ENCODE measurements at places on chromosomes 7 and 10.

DNA sequence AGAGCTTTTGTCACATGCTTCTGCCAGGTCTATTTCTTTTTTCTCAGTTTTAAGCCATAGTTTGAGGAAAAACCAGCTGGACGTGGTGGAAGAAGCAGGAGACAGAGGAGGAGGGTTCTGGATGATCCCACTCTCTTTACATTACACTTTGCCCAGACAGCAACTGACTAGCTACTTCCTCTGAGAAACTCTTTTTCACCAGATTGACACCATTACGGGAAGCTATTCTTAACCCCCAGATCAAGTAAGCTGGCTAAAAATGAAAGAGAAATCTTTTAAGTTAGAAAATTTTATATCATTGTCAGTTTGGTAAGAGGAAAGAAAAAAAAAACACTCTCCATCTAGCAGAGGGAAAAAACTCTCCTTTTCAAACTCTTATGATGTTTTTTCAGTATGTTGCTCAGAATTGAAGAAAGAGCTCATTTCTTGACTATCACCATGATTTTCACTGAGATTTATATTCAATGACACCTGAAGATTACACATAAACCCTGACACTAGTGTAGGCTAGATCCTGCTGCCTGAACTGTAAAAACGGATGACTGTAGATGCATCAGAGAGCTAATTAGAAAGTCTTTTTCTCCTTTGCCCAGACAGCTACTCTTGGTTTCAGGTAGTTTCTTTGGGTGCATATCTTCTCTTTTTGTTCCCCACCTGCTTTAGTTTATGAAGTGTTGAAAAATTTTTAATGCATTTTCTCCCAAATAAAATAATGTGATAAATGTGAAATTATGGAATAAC, 203.1 kb downstream of the TFEC start:
- DNase-seq: no peak

- DNase-seq: no peak
Observed at GRCh38 chr10:2208106-2208505, 470.8 kb upstream of the ADARB2 start.

- no peak for DNase-seq
Observed at GRCh38 chr7:79091661-79092060, 361.8 kb downstream of the MAGI2 start.

GRCh38 chr7:27387864-27388263, 145.3 kb downstream of the EVX1 start:
- no peak for DNase-seq

GRCh38 chr10:50390302-50390701, 139.0 kb upstream of the ASAH2 start:
- DNase-seq: no peak

DNA sequence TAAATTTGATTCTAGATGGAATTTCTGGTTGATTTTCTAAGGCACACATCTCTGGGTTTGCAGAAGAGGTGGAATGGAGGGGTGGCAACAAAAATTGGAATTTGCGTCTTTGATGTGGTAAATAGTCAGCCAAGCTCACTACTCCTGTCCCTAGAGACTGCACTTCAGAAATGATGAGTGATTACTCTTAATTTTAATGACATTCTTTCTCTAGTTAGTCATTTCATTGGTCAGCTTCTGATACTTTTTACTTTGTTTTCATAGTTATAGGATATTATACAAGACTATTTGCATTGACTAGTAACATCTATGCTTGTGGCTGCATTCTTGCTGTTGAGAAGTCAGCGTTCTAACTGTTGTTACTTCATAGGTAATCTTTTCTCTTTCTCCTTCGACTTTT, 658.3 kb downstream of the SUGCT start:
- DNase-seq: peak; percentile 49

- no peak for DNase-seq
Observed at GRCh38 chr10:113390896-113391295, 162.0 kb upstream of the HABP2 start.

DNA sequence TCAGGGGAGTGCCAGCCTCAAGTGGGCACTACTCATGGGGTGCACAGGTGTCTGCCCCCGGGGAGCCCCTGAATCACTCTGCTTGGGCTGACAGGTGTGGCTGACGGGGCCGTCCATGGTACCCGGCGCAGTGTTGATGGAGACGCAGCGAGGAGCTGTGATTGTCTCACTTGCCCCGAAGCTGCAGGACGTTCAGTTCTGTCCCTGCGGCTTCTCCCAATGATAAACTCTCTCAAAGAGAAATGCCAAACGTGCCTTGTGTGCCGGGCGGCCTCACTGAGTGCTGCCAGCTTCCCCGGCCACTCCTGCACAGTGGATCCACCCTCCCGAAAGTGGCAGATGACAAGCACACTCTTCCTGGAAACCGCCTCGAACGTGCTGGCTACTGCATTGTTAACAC, 203.2 kb downstream of the DNAJB6 start:
- DNase-seq: no peak

GRCh38 chr10:63421591-63421990, 44.2 kb downstream of the JMJD1C start:
- DNase-seq: no peak

DNA sequence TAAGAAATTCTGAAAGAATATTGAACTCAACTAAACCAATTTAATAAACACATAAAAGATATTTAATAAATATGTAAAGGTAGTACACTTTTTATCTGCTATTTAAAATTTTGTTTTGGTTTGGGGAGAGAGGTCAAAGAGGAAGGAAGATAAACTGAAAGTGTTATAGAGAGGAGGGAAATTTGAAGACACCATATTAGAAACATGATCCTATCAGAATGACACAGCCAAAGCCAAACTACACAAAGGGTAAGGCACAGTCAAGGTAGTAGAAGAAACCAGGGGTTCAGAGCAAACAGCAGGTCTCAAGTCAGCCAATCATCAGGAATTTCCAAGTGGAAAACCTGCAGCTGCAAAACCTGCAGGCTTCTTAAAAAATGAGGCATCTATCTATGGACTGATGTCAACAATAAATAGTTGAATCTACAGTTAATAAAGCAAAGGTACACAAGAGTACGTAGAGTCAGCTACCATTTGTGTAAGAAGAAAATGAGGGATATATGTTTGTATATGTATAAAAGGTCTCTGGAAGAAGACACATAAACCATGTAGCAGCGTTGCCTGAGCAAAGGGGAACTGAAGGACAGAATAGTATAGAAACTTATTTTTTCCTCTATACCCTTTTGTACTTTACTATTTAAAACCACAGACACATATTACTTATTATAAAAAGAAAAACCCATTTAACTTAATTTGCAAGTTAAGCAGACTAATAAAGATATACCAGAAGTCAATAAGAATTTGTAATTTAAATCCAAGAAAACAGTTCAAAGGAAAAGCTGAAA, 10.0 kb downstream of the ZNF800 start:
- no peak for DNase-seq

GRCh38 chr7:151710646-151711434, 166.1 kb downstream of the PRKAG2 start:
- DNase-seq: no peak

DNA sequence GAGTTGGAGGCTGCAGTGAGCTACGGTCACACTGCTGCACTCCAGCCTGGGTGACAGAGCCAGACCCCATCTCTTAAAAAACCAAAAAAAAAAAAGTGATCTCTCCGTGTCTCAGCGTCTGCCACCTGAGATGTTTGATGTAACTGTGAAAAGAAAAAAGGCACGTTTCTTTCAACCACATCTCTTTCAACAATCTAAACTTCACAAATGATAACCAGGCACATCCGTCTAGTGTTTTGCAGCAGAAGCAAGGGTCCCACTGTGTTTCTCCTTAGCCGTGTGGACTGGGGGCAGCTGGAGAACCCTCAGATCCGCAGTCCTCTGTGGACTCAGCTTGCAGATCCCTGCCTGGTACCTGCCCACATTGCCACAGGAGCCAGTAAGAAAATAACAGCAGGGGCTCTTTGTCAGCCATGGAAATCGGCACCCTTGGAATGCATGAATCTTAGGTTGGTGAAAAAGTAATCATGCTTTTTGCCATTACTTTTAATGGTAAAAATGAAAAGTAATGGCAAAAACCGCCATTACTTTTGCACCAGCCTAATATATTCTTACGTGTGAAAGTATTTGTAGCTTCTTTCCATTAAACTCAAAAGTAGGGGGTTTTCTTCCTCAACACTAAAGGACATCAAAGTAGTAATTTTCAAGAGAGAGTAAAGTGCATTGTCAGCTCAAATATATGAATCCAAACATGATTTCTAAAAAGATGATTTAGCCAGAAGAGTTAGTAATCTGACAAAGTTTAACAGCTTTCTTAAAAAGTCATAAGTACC, 276.5 kb downstream of the CCDC3 start:
- DNase-seq: no peak

GRCh38 chr10:52678611-52679010, 94.0 kb downstream of the MBL2 start:
- DNase-seq: no peak

GRCh38 chr10:116270771-116271592, 2.0 kb downstream of the GFRA1 start:
- DNase-seq: peak; percentile 62

DNA sequence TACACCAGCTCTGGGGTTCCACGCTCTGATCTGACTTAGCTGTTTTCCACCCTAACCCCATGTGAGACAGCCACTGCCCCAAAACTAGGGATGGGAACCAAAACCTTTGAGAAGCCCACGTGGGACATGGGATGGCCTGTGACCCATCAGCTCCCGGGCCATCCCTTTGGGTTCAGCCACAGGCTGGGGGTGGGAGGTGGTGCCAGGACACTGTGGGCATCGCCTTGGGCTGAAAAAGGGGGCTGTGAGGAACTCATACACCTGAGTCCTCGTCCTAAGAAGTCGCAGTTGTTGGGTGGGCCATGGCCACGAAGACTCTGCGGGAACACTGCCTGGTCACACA, 379.1 kb downstream of the DNAJB6 start:
- DNase-seq: no peak

DNA sequence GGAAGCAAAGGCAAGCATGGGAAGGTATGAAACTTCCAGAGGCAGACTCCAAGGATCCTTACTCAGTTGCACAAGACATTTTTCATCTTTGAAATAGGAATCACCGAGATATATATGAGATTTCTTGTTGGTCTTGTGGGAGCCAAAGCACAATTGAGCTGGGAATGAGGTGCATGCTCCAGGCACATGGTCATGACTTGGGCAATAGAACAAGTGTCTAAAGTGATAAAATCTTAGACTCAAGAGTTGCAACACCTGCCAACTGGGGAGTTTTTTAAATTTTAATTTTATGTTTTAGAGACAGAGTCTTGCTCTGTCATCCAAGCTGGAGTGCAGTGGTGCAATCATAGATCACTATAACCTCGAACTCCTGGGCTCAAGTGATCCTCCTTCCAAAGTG, 169.5 kb upstream of the ADCY1 start:
- DNase-seq: no peak

- no peak for DNase-seq
Observed at GRCh38 chr7:107224374-107225223, 55.8 kb downstream of the HBP1 start.

GRCh38 chr10:97503406-97503805, 4.7 kb downstream of the UBTD1 start:
- DNase-seq: no peak

- DNase-seq: no peak
Observed at GRCh38 chr7:147968046-147968610, 622.4 kb upstream of the C7orf33 start.

DNA sequence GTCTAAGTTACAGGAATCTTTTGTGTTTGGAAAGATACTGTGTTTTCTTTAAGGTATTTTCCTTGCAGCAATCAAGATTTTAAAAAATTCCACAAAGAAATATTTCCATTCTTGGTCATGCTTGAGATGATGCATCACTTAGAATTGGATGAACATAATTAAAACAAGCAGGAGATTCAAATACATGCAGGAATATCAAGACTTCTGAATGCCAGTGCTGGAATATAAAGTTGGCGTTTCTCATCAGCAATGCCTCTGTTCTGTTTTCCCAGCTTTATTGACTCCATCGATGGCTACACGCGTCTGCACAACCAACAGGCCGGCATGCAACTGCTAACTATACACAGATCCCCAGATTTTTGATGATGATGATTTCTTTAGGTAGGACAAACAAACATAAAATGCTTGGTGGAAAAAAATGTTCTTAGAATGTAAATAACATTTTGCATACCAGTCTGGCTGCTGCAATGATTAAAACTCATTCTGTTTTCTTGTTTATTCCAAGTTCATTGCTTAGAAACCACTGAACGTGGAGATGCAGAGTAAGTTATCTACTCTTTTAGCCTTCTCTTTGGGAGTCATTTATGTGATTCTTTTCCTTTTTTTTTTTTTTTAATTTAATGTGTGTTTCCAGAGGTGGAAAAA, 91.3 kb upstream of the FAM171A1 start:
- peak; percentile 56 for DNase-seq

- no peak for DNase-seq
Observed at GRCh38 chr10:124129471-124129870, 36.1 kb upstream of the CHST15 start.

DNA sequence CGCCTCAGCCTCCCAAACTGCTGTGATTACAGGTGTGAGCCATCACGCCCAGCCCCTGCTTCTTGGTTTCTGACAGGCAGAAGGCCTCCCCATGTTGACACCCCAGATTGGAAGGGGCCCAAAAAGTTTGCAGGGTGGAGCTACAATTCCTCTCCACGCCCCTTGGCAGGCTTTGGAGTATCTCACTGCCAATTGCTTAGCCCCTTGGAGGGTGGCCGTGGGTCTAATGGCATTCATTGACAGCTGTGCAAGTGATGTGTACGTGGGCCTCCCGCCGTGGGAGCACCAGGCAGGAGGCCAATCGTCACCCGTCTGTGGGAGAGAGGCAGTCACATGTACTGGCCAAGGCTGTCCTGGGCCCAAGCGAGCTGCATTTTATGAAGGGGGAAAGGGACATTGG, 73.7 kb upstream of the PPIF start:
- DNase-seq: no peak

DNA sequence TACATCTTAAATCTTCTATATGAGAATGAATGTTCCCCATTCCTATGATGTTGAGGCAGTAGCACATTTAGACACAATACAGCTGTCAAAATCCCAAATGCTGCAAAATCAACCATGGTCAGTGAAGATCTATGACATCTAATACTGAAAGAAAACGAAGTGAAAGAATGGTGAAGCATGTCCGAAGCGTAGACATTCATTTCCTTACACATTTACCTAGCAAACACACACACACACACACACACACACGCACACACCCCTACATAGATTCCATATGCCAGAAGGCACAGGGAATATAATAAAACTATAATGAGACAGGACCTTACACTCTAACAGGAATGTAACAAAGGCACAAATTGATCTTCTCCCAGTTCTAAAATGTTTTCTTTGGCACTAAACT, 32.5 kb downstream of the CCDC6 start:
- DNase-seq: no peak

- DNase-seq: no peak
Observed at GRCh38 chr10:124296121-124296812, 122.5 kb downstream of the OAT start.

- DNase-seq: peak; percentile 80
Observed at GRCh38 chr10:58653139-58653538, 140.5 kb downstream of the BICC1 start.

DNA sequence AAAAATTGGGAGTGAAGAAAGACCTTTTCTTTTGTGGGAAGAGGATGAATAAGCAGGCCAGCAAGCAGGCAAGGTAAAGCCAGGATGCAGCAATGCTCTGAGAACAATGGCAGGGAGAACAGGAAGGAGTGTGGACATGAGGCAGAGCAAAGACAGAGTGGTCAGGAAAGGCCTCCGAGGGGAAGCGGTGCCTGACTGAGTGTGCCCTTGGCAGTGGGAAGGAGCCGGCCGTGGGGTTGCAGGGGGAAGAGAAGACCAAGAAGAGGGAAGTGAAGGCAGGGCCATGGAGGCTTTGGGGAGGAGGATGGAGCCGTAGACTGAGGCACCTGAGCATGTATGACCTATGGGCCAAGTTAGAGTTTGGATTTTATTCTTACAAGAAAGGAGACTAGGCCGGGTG, 21.9 kb upstream of the ZNF212 start:
- no peak for DNase-seq

Data from EL (cell line).